ENCODE measurements at places on chromosomes 7 and 10.

DNA sequence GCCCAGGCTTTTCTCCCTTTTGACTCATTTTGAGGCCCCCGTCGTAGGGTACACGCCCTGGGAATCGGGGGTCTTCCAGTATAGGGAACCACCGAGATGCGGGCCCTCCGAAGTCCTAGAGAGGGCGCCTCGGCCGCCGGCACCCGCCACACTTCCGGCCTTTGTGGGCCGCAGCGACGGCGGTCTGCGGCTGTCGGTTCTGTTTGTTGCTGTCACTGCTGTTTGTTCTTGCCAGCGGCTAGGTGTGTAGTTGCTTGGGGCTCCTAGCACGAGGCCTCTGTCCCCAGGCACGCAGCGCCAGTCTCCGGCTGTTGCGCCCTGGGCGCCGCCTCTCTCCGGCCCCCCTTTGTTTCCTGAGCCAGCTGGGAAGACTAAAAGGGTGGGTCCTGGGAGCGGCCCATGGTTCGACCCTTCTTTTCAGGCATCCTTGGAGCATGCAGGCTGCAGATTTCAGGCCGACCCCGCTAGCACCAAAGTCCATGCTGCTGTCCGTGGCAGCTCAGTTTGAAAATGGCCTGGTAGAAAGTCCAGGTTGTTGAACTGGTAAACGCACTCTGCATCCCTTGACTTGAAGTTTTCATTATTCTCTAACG is 17.8 kb upstream of the ZKSCAN1 start:
- DNase-seq: peak; percentile 27

DNA sequence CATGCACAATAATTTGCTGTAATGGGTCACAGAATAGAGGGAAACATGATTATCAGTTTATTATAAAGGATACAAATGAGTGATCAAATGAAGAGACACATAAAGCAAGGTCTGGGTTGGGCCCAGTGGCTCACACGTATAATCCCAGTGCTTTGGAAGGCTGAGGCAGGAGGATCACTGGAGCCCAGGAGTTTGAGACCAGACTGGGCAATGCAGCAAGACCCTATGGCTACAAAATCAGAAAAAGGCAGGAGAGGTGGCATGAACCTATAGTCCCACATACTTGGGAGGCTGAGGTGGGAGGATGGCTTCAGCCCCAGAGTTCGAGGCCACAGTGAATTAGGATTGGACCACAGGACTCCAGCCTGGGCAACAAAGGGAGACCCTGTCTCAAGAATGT is 166.7 kb upstream of the YAE1 start:
- DNase-seq: no peak

GRCh38 chr10:97866524-97867219 is 17.0 kb downstream of the GOLGA7B start:
- DNase-seq: no peak

DNA sequence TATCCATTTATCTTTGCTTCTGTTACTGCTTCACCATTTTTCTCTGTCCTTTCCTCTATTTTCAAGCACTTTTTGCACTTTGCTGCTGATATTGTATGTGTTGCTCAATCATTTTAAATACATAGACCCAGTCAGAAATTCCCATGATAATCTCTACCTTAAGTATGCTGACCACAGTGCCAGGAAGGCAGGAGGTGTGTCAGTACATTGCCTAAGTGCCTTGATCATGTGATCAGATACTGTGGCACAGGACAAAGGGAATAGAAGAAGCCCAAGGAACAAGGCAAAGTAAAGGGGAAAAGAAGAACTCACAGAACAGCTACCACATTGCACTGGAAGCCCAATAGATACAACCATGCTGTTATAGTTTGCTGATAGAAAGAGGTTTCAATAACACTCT is 53.7 kb upstream of the CD36 start:
- DNase-seq: no peak

- DNase-seq: peak; percentile 76
Observed at GRCh38 chr10:79070606-79071395, 2.0 kb downstream of the ZMIZ1 start.

GRCh38 chr7:88806280-88807037 is 10.9 kb upstream of the TEX47 start:
- DNase-seq: no peak

Measured in astrocyte of the spinal cord (primary cell).